SJSA1 (cell line): ENCODE measurements at places on chromosomes 16 and 17. TPM values are rescaled to one million over a fixed set of nuclear protein-coding genes. Genes with fewer than 3 reads are reported as not detected.

SPNS3 gene
- not detected in 2 replicates for total RNA-seq

TNS4 gene
- total RNA-seq, result not detected in 2 replicates

CSH2 gene
- total RNA-seq, result not detected in 2 replicates

MMP28 gene
- 2.9 and 8.3 TPM in 2 replicates for total RNA-seq

C16orf74 gene
- total RNA-seq, result 7.7 and 20.8 TPM in 2 replicates

SLC25A10 gene
- total RNA-seq, result 26.5 and 29.2 TPM in 2 replicates

DNA sequence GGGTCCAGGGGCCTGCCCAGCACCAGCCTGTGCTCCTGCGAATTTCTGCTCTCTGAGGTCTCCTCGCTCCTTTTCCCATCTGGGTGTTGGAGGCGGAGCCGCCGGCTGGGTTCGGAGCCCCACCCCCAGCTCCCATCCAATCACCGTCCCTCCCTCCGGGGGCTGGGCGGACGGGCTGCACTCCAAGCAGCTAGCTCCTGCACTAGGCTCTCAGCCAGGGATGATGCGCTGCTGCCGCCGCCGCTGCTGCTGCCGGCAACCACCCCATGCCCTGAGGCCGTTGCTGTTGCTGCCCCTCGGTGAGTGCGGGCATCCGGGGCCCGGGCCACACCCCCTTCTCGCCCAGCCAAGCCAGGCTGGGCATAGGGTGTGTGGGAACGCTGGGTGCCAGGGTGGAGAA, at the start of gene NRN1L:
Gene NRN1L (plus strand): TSS at position 202 of the 400 bp plus-strand sequence. CDS start 19 bp downstream, at position 221.
- H3K27ac ChIP-seq, result no peak within 1 kb of the TSS
- no peaks in the 10 kb centered on the region for H3K27me3 ChIP-seq
- H3K36me3 ChIP-seq, result peaks cover 64% of the 10 kb centered on the region
- H3K4me1 ChIP-seq, result no peaks in the 10 kb centered on the region
- no peak for DNase-seq
- no peak within 1 kb of the TSS for H3K4me3 ChIP-seq

GRCh38 chr17:41539071-41539492, 11.0 kb upstream of the KRT19 start:
- H3K4me3 ChIP-seq, result no peak overlapping the region
- H3K4me1 ChIP-seq, result peaks cover 13% of the 10 kb centered on the region
- H3K36me3 ChIP-seq, result no peaks in the 10 kb centered on the region
- H3K27me3 ChIP-seq, result no peaks in the 10 kb centered on the region
- H3K27ac ChIP-seq, result peak overlapping the region; percentile 4; the same call in 1 of the 2 replicates

DNA sequence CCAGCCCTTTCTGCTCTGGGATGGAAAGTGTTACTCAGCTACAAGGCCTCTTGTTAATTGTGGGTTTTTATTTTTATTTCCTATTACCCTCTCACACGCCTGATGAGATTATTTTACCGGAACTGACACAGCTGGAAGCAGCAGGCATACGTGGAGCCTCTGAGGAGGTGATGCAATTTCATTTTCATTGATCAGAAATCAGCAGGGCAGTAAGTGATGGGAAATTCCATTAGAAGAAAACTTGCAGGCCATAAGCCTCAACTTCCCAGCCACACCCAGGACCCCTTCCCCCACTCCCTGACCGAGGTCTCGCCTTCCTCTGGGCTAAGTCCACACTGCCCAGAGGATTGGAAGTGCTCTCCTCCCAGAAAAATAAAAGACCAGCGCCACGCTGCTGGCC, 69.7 kb downstream of the ZFHX3 start:
- H3K4me1 ChIP-seq, result no peaks in the 10 kb centered on the region
- H3K27me3 ChIP-seq, result no peaks in the 10 kb centered on the region
- DNase-seq, result no peak
- no peak overlapping the region for H3K27ac ChIP-seq
- no peaks in the 10 kb centered on the region for H3K36me3 ChIP-seq

DNA sequence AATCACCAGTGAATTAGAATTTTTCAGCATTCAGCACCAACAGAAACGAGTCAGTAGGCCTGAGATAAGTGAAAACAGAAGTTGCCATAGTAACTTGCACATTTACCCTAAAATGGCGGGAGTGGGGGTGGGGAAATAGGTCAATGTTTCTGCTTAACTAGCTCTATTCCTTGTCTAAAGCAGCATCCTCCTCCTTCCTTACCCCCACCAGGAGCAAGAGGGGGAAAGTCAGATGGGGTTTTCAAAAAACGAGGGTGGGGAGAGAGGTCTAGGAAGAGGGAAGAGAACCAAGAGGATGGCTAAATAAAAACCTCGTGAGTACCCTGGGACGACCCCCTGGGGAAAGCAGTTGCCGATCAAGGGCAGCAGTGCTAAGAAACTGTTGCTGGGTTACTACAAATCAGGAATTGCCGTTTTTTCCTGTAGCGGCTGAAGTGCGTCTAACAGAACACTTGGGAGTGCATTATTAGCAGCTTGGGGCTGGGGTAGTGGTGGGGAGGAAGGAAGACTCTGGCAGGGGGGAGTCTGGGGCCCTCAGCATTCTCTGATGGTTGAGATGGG, 34.4 kb upstream of the MNT start:
- peaks cover 29% of the 10 kb centered on the region for H3K36me3 ChIP-seq
- H3K27me3 ChIP-seq, result no peaks in the 10 kb centered on the region
- H3K27ac ChIP-seq, result no peak overlapping the region
- DNase-seq, result no peak

- H3K4me1 ChIP-seq, result no peaks in the 10 kb centered on the region
- no peak for DNase-seq
- H3K36me3 ChIP-seq, result no peaks in the 10 kb centered on the region
- 0 out of 2 replicates have a peak, but pooled peaks cover 3% of the 10 kb centered on the region for H3K27me3 ChIP-seq
These were observed 1.6 kb upstream of the GAST start for GRCh38 chr17:41710472-41711090.

DNA sequence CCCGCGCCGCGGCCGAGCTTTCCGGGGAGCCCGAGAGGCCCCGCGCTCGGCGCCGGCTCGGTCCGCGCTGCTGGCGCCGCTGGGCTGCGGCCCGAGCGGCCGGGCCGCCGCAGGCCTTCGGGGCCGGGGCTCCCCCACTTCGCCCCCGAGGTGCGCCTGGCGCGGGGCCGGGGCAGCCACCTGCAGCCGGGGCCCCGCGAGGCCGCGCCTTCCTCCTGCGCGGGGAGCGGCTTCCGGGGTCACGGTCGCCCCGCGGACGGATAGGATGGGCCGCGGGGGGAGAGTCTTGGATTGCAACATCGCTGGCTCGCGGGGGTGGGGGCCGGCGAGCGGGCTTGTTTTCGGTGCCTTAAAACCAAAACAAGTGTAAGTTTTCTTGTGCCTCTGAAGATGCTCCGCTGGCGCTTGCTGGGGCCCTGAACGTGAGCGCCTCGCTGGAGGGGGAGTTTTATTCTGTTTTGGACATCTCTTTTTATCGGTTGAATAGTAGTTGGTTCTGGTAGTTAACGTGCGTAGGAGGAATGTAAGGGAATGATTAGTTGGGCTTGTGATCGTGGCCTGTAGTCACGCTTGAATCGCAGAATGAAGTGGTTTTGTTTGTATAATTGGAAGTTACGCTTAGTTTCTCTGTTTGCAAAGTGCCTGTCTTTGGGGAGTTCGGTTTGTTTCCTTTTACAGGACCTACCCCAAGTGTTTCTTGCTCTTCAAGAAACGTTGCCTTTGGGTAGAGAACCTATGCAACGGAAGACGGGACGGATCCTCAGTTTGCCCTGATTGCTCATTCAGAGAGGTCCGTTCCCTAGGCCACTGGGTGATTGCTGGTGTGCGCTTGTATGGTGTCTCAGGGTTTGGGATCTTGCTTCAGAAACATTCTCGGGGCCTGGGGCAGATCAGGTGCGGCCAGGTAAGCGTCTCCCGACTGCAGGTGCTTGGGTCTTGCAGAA, 724 bp downstream of the UBE2I start:
- DNase-seq, result no peak
- H3K27me3 ChIP-seq, result no peaks in the 10 kb centered on the region
- peaks cover 51% of the 10 kb centered on the region for H3K36me3 ChIP-seq

- peaks cover 1% of the 10 kb centered on the region for H3K36me3 ChIP-seq
- H3K27ac ChIP-seq, result no peak overlapping the region
- no peaks in the 10 kb centered on the region for H3K4me1 ChIP-seq
- no peak overlapping the region for H3K4me3 ChIP-seq
- no peaks in the 10 kb centered on the region for H3K27me3 ChIP-seq
- no peak for DNase-seq
These were observed 7.0 kb downstream of the ZNF768 start for GRCh38 chr16:30519120-30520049.

GRCh38 chr16:15897834-15898254, 9.4 kb upstream of the CEP20 start:
- H3K27me3 ChIP-seq, result no peaks in the 10 kb centered on the region
- no peak overlapping the region for H3K27ac ChIP-seq
- peaks cover 11% of the 10 kb centered on the region for H3K4me1 ChIP-seq
- no peak for DNase-seq

- H3K27ac ChIP-seq, result no peak overlapping the region
- no peaks in the 10 kb centered on the region for H3K27me3 ChIP-seq
- peaks cover 16% of the 10 kb centered on the region for H3K4me1 ChIP-seq
- H3K4me3 ChIP-seq, result no peak overlapping the region
- DNase-seq, result no peak
These were observed 78.7 kb downstream of the N4BP1 start for GRCh38 chr16:48531011-48531962.

DNA sequence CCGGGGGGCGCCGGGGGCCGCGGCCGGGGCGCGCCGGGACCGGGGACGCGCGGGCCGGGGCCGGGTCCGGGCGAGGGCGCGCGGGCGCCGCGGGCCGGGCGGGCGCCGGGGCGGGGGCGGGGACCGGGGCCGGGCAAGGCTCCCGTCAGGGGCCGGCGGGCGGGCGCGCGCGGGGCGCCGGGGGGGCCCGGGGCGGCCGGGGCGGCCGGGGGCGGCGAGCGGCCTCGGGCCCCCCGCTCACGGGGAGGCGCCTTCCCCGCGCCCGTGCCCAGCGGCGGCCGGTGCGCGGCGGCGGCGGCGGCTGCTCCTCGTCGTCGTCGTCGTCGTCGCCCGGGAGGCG, 563 bp downstream of the ZCCHC14 start:
- H3K36me3 ChIP-seq, result peaks cover 12% of the 10 kb centered on the region
- H3K27me3 ChIP-seq, result no peaks in the 10 kb centered on the region
- H3K4me1 ChIP-seq, result peaks cover 34% of the 10 kb centered on the region

GRCh38 chr16:79286646-79287423, 313.7 kb downstream of the MAF start:
- H3K4me1 ChIP-seq, result no peaks in the 10 kb centered on the region
- no peak for DNase-seq
- H3K27me3 ChIP-seq, result no peaks in the 10 kb centered on the region
- no peaks in the 10 kb centered on the region for H3K36me3 ChIP-seq
- no peak overlapping the region for H3K4me3 ChIP-seq

DNA sequence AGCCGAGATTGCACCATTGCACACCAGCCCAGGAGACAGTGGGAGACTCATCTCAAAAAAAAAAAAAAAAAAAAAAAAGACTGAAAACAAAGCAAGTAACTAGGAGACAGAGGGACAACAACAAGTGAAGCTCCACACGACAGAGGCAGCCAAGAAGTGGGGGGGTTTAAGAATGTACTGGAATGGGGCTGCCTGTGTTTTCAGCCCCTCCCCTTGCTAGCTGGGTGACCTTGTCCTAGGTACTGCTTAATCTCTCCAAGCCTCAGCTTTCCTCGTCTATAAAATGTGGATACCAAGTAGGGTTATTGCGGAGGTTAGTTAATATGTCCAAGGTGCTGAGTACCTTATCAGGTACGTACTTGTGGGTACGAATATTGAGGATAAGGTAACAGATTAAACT, 163.8 kb upstream of the CACNG5 start:
- no peaks in the 10 kb centered on the region for H3K27me3 ChIP-seq
- no peaks in the 10 kb centered on the region for H3K4me1 ChIP-seq
- H3K27ac ChIP-seq, result no peak overlapping the region
- no peak overlapping the region for H3K4me3 ChIP-seq
- DNase-seq, result no peak

DNA sequence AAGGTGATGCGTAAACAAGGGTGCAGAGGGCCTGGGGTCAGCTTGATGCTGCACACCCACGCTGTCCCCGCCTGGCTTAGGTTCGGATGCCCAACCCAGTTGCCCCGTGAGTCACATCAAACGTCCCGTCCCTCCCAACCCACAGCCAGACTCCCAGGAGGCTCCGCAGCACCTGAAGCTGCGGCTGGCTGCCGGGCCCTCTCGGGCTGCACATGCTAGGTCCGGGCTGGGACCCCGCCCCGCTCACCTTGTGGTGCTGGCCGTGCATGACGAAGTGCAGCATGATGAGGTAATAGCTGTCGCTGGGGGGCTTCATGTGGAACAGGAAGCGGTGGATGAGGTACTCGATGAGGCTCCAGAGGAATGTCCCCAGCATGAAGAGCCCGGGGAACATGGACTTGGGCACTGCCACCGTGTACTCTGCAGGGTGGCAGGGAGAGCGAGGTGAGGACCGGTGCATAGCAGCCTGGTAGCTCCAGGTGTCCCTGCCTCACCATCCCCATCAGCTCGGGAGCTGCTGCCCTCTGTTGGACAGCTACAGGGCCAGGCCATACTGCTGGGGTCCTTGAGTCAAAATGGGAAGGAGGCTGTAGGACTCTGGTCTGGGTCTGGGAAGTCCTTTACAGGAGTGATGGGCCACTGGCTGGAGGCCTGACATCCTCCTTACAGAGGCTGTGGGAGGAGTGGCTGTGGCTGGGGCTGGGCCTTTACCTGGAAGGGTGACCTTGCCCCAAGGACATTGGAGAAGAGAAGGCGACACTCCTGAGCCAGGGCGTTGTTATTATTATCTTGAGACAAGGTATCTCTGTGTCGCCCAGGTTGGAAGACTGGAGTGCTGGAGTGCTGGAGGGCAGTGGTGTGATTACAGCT, 18.3 kb upstream of the MLKL start:
- no peaks in the 10 kb centered on the region for H3K4me1 ChIP-seq
- no peak overlapping the region for H3K27ac ChIP-seq
- no peak for DNase-seq
- no peak overlapping the region for H3K4me3 ChIP-seq
- no peaks in the 10 kb centered on the region for H3K27me3 ChIP-seq

DNA sequence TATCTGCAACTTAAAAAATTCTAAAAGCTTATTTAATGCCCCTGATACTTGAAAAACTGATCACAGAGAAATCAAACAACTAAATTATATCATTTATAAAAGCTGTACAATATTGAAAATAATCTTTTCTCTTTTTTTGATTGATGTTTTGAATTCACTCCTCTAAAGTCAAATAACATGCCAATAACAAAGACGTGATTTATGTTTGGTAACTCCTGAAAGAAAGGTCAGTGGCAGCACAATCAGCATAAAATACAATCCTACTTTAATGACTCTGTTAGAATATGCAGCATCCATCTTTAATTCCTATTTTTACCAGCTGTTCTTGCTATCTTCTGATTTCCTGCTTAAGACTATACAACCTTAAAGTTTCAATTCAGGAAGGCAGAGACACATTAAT, 50.7 kb upstream of the NACA2 start:
- H3K4me1 ChIP-seq, result peaks cover 4% of the 10 kb centered on the region
- DNase-seq, result no peak
- H3K27ac ChIP-seq, result no peak overlapping the region
- no peak overlapping the region for H3K4me3 ChIP-seq

- H3K4me3 ChIP-seq, result no peak overlapping the region
- no peaks in the 10 kb centered on the region for H3K36me3 ChIP-seq
- DNase-seq, result no peak
- no peaks in the 10 kb centered on the region for H3K27me3 ChIP-seq
- H3K27ac ChIP-seq, result no peak overlapping the region
- H3K4me1 ChIP-seq, result no peaks in the 10 kb centered on the region
These were observed 166.8 kb downstream of the SOX9 start for GRCh38 chr17:72287586-72287985.

GRCh38 chr16:83689385-83689831, 118.4 kb upstream of the HSBP1 start:
- DNase-seq, result peak; percentile 51
- no peaks in the 10 kb centered on the region for H3K27me3 ChIP-seq
- H3K36me3 ChIP-seq, result no peaks in the 10 kb centered on the region
- peaks cover 15% of the 10 kb centered on the region for H3K4me1 ChIP-seq
